Effector memory CD4-positive, alpha-beta T cell (primary cell): ENCODE measurements at places on chromosomes 11 and 22.

DNA sequence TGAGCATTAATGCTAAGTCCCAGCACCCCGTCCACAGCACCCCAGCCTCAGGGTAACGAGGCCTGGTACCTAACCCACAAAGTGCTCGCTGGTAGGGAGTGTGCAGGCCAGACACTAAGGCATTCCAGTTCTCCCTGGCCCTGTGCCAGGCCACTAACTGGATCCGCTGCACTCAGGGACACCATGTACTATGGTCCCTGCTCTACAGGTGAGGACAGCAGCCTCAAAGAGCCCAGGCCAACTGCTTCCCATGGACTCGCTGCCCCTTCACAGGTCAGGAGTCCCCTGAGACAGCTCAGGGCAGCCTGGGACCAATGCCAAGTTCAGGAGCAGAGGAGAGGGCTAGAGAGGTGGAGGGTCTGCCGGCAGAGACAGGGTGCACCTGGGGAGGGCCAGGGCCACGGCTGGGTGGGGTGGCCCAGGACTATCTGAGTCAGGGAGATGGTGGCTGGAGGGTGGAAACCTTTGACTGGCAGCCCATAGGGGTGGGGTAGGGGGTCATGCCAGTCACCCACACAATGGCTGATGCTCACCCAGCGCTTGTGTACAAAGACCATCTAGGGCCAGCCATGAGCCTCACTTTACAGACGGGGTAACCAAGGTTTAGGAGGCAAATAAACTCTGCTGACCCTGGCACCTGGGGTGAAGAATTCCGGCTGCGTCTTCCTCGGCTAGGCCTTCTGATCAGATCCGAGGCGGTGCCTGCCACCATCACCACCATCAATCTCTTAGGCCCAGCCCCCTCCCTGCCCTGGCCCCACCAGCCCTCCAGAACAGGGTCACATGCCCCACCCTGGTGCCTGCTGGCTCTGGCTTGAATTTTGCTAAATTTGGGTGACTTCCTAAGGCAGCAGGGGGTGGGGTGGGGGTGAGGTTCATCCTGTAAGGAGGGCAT is 5.6 kb downstream of the OSBPL5 start:
- DNase-seq = no peak

GRCh38 chr22:50208939-50209892 is 8.4 kb downstream of the SELENOO start:
- DNase-seq = no peak

- DNase-seq = no peak
Measured at GRCh38 chr11:133606124-133606523, 73.8 kb upstream of the OPCML start.

DNA sequence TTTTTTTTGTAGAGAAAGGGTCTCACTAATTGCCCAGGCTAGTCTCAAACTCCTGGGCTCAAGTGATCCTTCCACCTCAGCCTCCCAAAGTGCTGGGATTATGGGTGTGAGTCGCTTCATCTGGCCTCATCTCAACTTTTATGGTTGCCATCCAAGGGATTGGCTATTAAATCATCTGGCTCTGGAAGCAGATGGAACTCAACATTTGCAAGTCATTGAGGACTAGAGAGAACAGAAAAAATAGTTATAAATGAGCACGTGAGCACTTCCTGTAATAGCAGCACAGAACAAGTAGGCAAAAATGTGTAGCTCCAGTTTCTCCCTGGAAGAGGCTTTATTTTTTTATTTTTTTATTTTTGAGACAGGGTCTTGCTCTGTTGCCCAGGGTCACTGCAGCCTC is 22.3 kb upstream of the PATL1 start:
- no peak for DNase-seq

GRCh38 chr11:123407996-123408597 is 22.0 kb upstream of the GRAMD1B start:
- no peak for DNase-seq

GRCh38 chr11:12247543-12248254 is 129.7 kb upstream of the PARVA start:
- no peak for DNase-seq

DNA sequence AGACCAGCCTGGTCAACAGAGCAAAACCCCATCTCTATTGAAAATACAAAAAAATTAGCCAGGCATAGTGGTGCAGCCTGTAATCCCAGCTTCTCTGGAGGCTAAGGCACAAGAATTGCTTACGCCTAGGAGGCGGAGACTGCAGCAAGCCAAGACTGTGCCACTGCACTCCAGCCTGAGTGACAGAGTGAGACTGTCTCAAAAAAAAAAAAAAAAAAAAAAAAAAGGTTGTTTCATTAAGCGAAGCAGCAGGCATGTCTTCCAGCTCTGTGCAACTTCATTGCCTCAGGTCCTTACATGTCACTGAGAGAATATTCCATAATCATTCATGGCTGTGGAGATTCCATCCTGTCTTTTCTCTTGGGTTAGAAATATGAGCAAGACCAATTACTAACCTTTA is 16.9 kb downstream of the GAB2 start:
- no peak for DNase-seq

DNA sequence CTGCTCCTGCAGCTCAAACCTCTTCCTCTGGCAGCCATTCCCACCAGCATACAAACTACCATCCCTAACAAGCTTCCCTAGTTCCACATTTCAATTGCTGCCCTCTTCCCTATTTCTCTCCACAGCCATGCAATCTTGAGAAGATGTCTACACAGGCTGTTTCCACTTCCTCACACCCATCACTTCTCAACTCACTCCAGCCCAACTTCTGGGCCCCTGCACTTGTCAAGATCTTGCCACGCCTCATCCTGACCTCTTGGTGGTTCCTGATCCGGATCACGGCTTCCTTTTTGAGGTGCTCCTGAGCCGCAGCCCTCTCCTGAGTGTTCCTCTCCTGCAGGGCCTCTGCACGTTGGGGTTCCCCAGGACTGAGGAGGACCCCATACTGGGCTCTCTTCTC is 22.6 kb downstream of the RPL27A start:
- DNase-seq = no peak

DNA sequence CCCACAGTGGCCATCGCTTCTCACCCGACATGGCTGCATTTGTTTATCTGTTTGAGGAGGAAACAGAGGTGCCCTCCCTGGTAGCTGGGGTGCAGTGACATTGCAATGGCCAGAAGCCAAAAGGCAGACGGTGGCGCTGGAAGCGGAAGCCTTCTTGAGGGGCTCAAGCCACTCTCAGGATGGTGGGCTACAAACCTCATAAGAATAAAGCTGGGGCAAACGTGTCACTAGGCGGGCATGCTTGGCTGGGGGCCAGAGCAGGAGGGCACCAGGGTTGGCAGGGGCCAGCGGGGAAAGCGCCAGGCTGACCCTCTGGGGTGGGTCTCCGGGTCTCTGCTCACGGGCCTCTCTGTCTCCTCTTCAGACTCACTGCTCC is 12.6 kb downstream of the TNNT3 start:
- DNase-seq = no peak

GRCh38 chr11:92050305-92050704 is 174.3 kb upstream of the FAT3 start:
- no peak for DNase-seq

GRCh38 chr11:119622454-119623143 is 106.4 kb downstream of the NECTIN1 start:
- no peak for DNase-seq

DNA sequence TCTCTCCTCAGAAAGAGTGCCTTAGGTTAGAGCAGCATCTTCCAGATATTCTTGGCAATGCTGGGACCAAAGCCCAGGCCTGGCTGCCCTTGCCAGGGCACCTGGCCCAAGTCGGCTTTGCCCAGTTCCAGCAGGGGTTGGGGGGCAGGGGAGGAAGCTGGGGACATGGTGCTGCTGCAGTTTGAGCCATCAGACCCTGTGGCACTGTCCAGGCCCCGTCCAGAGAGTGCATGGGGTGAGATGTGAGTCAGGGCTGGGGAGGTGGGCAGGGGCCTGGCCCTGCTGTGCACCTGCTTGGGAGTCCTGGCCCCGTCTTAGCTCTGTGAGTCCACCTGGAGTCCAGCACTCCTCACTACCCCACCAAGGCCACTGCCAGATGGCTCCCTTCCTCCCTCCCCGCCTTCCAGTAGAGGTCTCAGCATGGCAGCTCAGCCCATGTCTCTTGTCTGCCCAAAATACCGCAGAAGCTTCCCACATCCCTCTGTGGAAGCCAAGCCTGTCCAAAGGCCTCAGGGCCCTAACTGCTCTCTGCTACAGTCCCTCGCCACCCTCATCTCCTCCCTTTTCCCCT is 16.6 kb downstream of the DERL3 start:
- no peak for DNase-seq

DNA sequence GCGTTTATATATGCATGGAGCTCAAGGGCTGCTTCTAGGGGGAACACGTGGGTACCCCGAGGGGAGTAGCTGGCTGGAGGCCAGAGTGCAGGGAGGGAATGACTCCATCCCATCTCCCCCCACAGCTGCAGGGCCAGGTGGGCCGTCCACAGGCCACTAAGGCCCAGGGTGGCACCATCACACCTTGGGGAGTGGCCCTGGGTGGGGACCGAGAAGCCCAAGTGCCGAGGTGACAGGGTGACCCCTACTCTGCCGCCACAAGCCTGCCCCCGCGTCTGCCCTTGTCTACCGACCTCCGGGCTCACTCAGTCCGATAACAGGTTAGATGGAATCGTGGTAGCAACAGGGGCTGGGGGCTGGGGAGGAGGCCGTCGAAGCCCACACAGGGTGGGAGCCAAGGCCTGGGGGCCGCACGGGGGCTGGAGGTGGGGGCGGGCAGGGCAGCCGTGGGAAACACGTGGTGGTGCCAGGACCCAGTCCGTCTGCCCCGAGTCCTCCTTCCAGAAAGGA is 125.7 kb downstream of the KCNQ1OT1 start:
- DNase-seq = no peak

GRCh38 chr11:60477035-60477445 is 15.5 kb upstream of the MS4A12 start:
- no peak for DNase-seq

- DNase-seq = no peak
Measured at GRCh38 chr11:60923800-60924109, 505 bp upstream of the TMEM132A start.

- no peak for DNase-seq
Measured at GRCh38 chr11:41379084-41379483, 80.4 kb downstream of the LRRC4C start.

- no peak for DNase-seq
Measured at GRCh38 chr11:105611572-105612441, 1.9 kb downstream of the GRIA4 start.
